ENCODE measurements at places on chromosomes 13 and 19.

- no peak for DNase-seq
Observed at GRCh38 chr19:49844138-49845095, 6.5 kb upstream of the PTOV1 start.

- no peak for DNase-seq
Observed at GRCh38 chr13:64239372-64239771, 2823.7 kb upstream of the PCDH20 start.

- no peak for DNase-seq
Observed at GRCh38 chr19:18651733-18652132, 14.9 kb downstream of the KLHL26 start.

DNA sequence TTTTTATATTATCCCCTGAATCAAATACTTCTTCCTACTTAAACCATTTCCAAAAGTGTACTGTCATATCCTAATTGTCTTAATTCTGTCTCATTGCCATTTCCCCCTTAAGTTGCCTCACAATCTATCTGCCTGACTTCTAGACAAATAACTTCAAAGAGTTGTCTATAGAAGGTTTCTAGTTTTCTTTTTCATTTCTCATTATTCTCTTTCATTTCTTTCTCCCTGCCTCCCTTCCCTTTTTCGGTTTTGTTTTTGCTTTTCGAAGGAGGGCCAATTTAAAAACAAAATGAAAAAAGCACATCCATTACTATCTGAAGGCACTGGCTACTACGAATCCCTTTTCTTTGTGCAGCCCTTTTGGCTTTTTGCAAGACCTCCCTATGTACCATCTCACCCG is 367.2 kb downstream of the DNAJC15 start:
- DNase-seq: no peak

- DNase-seq: no peak
Observed at GRCh38 chr19:1223018-1223855, 14.6 kb downstream of the CBARP start.

- no peak for DNase-seq
Observed at GRCh38 chr13:43223216-43223615, 199.8 kb downstream of the DNAJC15 start.

- DNase-seq: no peak
Observed at GRCh38 chr13:75825161-75825560, 189.0 kb downstream of the LMO7 start.

DNA sequence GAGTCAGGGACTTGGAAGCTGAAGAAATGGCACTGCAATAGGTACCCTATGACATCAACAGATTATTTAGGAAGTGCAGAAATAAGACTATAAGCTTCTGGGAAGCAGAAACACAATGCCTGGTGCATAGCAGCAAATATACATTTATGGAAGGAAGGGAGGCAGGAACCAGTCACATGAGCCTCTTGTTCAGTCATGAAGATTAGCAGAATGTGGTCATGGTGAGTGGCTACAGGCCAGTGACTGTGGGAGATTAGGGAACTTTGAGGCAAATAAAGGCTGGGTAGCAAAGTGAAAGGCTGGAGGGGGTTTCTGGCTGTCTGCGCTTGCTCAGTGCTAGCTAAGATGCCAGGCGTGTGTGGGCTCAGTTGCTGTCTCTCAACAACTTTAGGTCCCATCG is 96.3 kb downstream of the EPSTI1 start:
- DNase-seq: no peak

DNA sequence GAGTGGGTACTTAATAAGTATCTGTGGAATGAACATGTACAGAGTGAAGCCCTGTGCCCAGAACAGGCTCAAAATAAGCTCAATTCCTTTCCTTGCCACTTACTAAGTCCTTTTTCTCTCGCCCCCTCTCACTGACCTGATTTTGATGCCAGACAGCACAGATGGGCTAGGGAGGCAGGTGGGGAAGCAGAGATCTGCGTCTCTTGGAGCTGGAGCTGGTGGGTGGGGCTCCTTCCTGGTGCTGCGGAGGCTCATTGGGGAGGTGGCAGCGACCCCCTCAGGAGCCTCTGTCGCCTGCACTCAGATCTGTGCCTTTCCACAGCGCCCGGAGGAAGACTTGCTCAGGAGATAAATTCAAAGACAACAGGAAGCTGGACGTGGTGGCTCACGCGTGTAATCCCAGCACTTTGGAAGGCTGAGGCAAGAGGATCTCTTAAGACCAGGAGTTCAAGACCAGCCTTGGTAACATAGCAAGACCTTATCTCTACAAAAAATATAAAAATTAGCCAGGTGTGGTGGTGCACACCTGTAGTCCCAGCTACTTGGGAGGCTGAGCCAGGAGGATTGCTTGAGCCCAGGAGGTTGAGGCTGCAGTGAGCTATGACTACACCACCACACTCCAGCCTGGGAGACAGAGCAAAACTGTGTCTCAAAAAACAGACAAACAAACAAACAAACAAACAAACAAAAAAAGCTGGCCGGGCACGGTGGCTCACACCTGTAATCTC is 14.6 kb downstream of the AKT2 start:
- DNase-seq: no peak

- no peak for DNase-seq
Observed at GRCh38 chr19:6429419-6430221, 3.9 kb downstream of the SLC25A41 start.

- DNase-seq: no peak
Observed at GRCh38 chr13:27171244-27171826, at the start of gene USP12. USP12 (minus strand) TSS chr13:27171811; CDS start chr13:27171639, 172 bp downstream.

- DNase-seq: peak; percentile 47
Observed at GRCh38 chr13:41311406-41312175, 524 bp downstream of the NAA16 start.

DNA sequence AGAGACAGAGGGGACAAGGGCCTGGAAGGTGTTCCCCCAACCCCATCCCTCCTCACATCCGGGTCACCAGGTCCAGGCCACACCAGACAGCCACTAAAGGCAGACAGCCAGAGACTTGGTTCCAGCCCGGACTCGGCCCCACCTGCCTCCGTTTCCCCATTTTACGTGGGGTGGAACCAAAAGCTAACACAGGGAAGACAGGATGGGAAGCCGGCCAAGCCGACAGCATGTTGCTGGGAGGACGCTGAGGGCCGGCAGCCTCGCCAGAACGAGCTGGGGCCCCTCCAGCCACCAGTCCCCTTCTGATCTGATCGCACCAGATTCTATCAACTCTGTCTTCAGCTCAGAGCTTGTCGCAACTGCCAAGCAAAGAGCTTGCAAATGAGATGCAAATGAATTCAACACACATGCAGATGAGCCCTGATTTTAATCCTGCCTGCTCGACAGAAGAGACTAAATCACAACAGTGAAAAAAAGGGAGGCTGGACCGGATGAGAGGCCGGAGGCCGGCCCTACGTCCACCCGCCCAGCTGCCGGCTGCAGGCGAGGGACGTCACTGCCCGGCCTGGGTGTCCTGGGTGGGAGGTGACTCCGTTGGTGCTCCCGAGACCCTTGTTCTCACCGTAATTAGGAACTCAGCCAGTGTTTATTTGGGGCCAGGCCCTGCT is 17.5 kb upstream of the SHC2 start:
- no peak for DNase-seq

DNA sequence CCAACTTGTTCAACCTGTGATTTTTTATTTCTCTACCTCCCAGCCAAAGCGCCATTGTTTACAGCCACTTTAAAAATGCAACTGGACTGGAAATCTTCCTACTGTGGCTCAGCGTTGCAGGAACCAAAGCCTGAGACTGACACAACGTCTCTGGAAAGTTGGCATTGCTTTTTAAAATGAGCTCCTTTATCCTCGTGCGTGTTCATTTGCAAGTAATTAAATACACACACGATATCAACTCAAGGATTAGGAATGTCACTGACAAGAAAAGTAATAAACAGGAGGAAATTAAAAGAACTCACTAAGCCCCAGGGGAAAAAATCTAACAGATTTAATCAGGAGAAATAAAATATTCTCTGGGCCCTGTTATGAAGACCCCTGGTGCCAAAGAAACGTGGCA is 184.6 kb upstream of the IRS2 start:
- no peak for DNase-seq

- DNase-seq: no peak
Observed at GRCh38 chr13:106471957-106472543, 63.4 kb downstream of the EFNB2 start.

DNA sequence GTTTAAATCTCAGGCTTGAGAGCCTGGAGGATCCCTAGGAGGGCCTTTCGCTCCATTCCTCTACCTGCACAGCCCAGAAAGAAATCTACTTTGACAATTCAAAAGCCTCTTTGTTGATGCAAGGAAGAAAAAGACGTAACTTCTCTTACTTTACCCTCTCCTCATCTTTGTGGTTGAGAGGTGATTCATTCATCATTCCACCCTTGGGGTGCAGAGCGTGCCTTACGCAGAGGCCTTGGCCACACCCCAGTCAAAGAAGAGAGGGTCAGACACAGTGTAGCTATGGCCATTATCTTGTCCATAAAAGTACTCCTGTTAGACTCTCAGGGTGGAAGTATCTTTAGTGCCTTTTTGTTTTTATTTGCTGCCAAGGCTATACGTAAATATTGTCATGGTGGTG is 184.0 kb downstream of the IRS2 start:
- DNase-seq: no peak

GRCh38 chr13:25384758-25385410 is 13.1 kb downstream of the ATP8A2 start:
- DNase-seq: no peak

GRCh38 chr13:29914581-29914980 is 64.2 kb upstream of the UBL3 start:
- no peak for DNase-seq

DNA sequence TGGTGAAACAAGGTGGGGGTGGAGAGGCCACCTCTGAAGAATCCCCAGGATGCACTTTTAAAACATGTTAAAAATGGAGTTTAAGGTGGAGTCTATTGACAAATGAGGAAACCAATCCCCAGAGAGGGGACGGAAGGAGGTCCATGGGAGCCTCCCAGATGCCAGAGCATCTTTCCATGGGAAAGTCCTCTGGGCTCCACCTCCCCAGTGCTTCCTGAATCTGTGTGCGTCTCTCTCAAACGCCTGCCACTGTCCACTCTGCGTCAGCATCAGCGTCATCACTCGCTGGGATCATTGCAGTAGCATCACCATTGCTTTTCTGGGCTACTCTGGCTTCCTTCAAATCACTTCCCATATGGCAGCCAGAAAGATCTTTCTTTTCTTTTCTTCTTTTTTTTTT is 6.2 kb downstream of the GPR4 start:
- no peak for DNase-seq

GRCh38 chr19:35767288-35768081 is 7.9 kb upstream of the ARHGAP33 start:
- no peak for DNase-seq

DNA sequence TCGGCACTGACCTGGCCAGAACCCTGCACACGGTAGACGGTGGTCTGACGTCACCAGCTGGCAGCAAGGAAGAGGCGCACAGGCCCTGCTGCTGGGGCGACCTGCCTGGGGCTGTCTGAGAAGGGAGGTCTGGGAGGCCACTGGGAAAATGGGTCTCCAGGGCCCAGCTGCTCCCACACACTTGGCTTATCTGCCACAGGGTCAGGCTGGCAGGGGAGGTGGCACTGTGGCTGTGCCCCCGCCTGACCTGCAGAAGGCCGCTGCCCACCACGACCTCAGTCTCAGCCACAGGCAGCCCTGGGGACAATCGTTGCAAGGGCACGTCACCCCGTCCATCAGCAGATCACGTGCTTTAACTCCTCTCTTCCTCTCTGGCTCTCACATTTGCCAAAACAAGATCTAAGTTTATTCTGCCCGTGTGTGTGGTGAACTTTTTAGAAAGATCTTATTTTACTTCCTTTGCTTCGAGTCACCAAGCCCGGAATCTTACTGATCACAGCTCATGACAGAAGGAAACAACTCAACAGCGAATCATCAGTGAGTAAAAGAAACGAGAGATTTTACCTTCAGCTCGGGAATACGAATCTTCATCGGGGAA is 45.2 kb upstream of the RANBP3 start:
- DNase-seq: no peak

- no peak for DNase-seq
Observed at GRCh38 chr13:51684076-51684475, 99.8 kb downstream of the WDFY2 start.

- no peak for DNase-seq
Observed at GRCh38 chr13:23081901-23082300, 98.9 kb upstream of the SGCG start.

- no peak for DNase-seq
Observed at GRCh38 chr13:79946556-79946955, 394.4 kb downstream of the SPRY2 start.

- no peak for DNase-seq
Observed at GRCh38 chr13:59318320-59318930, 845.3 kb downstream of the DIAPH3 start.

GRCh38 chr13:102983496-102983895 is 82.7 kb downstream of the SLC10A2 start:
- DNase-seq: no peak

DNA sequence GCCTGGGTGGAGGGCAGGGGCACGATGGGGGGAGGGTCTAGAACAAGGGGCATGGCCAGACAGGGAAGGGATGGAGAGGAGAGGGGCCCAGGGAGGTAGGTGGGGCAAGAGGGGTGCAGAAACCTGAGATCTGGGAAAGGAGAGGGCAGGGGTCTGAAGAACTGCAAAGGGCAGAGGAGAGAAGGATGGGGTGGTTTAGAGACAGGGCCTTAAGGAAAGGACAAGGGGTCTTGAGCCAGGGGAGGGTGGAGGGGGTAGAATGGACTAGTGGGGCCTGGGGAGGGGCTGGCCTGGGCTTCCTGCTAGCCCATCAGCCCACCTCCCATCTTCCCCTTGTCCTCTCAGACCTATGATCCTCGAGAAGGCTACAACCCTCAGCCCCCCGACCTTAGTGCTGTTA is 72.5 kb downstream of the RYR1 start:
- DNase-seq: no peak

DNA sequence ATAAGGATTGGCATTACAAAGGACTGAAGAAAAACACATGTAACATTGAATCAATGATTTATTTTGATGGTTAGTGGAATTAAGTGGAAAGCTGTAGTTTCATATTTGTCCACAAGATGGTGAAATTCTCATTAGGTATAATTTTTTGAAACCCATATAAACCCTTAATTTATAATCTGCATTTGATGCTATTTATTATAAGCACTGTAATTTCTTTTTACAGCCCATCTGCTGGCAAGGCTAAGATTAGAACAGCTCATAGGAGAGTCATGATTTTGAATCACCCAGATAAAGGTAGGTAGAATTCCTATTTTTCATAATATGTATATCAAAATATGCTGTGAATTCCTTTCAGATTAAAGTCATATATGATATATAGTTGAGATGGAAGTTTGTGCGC is 62.2 kb downstream of the DNAJC15 start:
- no peak for DNase-seq

All from stimulated activated naive CD4-positive, alpha-beta T cell (primary cell).